ENCODE measurements at places on chromosomes 12 and 14.
A peak's percentile ranks its signal among the peaks of the same experiment; 100 is the strongest.

GRCh38 chr12:19288603-19289244 is 150.6 kb upstream of the AEBP2 start:
- peak; percentile 54 for DNase-seq

GRCh38 chr14:39264558-39264957 is 30.8 kb downstream of the MIA2 start:
- no peak for DNase-seq

GRCh38 chr14:79641371-79641770 is 569.9 kb downstream of the DIO2 start:
- no peak for DNase-seq

- no peak for DNase-seq
Observed at GRCh38 chr14:96903444-96904023, 106.4 kb downstream of the VRK1 start.

GRCh38 chr12:112179916-112180315 is 54.6 kb downstream of the TRAFD1 start:
- no peak for DNase-seq

DNA sequence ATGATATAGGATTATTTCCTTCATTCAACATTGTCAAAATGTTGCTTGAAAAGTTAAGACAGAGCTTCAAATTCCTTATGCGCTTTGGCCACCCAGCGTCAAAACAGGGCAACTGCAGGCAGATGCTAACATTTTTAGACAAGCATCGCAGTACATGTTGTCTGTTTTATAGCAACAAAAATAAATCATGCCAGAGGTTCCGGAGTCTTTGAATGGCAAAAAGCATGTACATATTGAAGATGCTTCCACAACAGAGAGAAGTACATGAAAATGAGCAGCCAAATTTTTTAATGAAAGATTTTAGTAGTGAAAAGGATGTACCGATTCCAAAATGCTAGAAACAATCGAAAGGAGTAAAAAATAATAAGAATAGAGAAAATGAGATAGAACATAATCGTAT is 49.8 kb upstream of the USP15 start:
- DNase-seq, result peak; percentile 54

DNA sequence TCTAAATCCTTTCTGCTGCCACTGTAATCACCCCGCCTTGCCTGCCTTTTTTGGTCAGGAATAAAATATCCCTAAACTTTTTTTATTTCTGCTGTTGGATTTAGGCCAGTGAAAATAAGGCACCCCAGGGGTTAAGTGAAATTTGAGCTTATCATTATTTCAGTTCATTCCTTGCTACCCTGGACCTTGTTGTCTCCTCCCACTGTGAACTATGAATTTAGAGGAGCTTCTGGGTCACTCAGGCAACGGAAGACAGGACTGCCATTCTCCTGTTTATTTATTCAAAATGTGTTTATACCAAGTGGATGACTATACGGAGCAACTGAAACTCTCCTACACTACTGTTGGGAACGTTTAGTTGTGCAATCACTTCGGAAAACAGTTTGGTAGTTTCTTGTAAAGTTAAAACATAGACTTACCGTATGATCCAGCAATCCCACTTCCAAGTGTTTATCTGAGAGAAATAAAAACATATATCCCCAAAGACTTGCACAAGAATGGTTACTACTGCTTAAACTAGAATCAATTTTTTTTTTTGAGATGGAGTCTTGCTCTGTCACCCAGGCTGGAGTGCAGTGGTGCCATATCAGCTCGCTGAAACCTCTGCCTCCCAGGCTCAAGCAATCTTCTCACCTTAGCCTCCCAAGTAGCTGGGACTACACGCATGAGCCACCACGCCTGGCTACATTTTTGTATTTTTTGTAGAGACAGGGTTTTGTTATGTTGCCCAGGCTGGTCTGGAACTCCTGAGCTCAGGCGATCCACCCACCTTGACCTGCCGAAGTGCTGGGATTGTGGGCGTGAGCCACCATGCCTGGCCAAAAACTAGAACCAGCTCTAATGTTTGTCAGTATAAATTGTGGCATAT is 2.3 kb upstream of the TRAFD1 start:
- DNase-seq, result no peak

Data from tongue (tissue), 3 donors.